ENCODE measurements at places on chromosomes 1 and 21.

DNA sequence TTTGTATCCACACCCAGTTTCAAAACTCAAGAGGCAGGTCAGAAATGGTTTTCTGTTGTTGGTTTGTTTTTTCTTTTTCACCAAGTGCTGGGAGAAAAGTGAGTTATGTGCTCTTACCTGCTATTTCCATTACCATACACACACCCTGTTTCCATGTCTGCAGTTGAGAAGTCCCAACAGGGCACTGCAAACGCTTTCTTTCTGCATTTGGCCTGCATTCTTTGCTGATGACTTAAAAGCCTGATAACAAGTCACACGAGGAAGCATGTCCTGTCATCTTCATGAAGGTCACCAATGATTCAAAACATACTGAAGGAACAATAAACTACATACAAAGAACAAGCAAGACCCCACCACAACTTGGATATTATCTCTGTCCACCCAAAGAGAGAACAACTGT lies 24.8 kb upstream of the KCNE1 start:
- DNase-seq: no peak

DNA sequence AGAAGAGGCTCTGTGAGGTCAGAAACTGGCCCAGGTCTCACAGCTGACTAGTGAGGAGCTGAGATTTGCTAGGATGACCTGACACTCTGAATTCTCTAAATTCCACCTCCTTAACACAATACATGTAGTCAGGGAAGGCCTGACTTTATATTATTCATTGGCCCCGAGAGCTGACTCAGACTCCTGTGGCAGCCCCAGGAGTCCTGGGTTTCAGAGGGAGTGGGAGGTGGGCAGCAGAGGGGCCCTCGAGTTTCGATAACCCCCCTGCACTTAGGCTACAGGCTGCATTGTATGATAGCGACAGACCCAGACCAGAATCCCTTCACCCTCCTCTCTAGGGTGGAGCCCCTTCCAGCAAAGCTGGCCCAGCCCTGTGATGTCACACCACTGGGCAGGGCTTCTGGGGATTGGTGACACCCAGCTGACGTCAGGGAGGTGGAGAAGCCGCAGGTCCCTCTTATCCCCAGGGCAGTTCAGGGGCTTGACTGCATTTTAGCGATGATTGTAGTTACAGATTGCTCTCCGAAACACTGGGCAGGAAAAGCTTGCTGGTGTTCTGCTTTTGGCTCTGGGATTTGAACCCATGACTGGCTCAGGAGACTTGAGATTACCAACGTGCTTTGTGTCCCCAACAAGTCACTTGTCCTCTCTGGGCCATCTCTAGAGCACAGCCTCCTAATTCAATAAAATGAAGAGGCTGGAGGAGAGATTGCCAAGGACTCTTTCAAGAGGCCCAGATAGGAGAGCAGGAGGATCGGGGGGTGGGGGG lies 17.0 kb upstream of the GPR37L1 start:
- no peak for DNase-seq

GRCh38 chr1:2032737-2033136 lies 13.6 kb downstream of the GABRD start:
- DNase-seq: no peak

GRCh38 chr1:42350086-42350485 lies 15.1 kb upstream of the FOXJ3 start:
- DNase-seq: no peak

DNA sequence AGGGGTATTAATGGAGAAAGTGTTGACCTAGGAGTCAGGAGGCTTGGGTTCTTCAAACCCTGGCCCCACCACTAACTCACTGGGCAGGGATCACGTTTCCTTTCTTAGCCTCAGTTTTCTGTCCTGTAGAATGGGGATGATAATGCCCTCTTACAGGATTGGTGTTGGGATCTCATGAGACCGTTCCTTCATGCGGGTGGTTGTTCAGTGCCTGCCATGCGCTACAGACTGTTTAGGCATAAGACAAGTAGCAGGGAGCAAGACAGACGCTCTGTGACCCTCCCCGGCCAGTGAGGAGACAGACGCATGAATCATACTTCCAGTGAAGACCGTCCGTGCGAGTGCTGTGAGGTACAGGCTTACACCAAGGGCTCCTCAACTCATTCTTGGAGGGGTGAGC lies 81.7 kb downstream of the MAN1C1 start:
- no peak for DNase-seq

DNA sequence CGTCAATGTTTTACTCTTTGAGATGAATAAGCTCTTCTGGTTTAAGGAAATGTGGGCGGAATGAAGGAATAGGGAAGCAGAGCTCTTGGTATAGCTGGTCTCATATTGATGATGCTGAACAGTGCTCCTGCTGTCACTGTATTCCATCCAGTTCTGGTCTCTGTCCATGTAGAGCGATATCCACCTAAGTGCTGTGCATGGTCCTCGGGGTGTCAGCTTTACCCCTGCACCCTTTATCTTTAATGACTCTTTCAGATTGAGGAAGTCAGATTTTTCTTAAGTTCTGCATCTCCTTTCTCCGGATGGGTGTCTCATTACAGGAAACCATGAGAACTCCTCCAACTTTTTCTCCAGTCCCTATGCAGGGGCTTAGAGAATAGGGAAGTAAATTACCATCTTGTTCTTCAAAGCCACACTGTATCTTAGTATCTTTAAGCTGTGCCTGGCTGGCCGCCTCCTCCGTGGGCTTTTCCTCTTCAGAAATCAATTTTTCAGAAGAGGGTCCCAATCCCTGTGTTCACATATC lies 52.9 kb downstream of the PDE4B start:
- no peak for DNase-seq

DNA sequence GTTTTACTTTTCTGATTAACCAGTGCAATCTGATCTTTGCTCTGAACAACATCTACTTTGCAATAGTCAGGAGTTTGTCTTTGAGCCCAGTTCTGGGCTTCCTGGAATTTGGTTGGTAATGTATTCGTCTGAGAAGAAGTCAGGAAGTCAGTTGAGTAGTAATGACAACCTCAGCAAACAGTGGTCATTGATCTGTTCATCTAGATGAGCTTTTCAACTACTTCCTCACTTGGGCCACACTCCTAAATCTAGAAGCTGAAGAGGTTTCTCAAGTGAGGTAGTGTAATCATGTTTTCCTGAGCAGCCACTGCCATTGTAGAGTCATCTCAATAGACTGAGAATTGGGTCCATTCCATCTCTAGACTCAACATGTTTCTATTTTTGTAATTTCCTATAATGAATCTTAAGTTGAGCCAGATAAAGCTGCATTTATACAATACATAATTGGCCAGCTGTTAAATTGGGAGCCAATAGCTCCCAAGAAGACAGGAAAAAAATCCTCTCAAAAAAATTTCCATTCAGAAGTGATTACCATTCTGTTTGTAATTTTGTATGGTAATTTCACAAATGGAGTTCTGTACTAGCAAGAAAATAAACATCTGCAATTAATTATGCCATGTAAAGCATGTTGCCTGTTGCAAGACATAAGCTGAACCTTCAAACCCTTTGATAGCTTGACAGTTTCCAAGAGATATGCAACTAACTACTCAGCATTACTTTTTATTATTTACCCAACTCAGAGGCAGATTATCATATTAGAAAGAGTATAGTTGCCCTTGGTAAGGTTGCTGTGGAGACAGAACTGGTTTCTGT lies 49.6 kb downstream of the WDR64 start:
- no peak for DNase-seq

DNA sequence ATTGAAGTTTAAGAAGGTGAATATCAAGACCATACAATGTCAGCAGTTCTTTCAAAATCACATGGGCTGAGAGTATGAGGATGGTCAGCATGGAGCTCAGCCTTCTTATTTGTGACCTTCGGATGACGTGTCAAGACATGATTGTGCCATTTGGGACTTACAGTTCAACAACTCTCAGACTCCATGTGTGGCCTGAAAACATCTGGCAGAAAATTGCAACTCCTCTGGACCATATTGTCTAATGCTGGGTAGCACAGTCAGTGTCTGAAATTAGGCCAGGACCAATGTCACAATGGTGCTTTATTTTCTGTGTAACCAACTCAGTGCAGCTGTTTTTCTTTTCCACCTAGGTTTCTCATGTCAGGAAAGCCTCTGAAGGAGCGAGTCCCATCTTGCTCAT lies 483.5 kb upstream of the PKN2 start:
- no peak for DNase-seq

GRCh38 chr1:2808386-2808705 lies 6.9 kb upstream of the TTC34 start:
- no peak for DNase-seq
